ENCODE measurements at places on chromosomes 1 and 21. TPM values are rescaled to one million over a fixed set of nuclear protein-coding genes. Genes with fewer than 3 reads are reported as not detected.

Gene CAMTA1
- total RNA-seq = 37.9 TPM

Gene LINGO4
- not detected for total RNA-seq

Gene FCRL1
- not detected for total RNA-seq

Gene SLC6A17
- 0.33 TPM for total RNA-seq

Gene L1TD1
- 0.17 TPM for total RNA-seq

Gene NGF
- 10.1 TPM for total RNA-seq

Gene MROH9
- not detected for total RNA-seq

Gene ATP6V1G3
- total RNA-seq = not detected

Gene SH2D1B
- not detected for total RNA-seq

Gene PFDN2
- 17.0 TPM for total RNA-seq

Gene FUCA1
- 2.2 TPM for total RNA-seq
